Stimulated activated CD4-positive, alpha-beta T cell treated with anti-CD3 and anti-CD28 coated beads, Interleukin-1b, Interleukin-23, amount 100 ng/mL, for 4 hours (primary cell): ENCODE measurements at places on chromosomes 5 and 9.

GRCh38 chr9:2821855-2822254 lies 22.0 kb downstream of the PUM3 start:
- no peak for DNase-seq

DNA sequence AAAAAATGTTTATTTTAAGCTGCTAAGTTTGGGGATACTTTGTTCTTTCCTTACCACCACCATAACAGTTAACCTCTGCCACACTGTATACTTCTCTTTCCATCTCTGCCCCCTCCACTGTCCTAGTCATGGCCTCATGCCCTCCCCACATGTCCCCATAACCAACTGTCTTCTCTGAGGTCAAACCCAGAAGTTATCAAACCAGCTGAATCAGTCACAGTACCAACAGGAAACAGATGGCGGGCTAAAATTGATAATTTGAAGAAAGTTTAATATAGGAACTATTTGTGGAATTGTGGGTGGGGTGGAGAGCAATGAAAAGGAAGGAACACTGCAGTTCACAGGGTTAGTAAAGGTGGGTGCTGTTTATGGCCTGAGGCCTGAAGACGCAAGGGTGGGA lies 5.7 kb upstream of the DCTN4 start:
- no peak for DNase-seq

- DNase-seq, result no peak
These were observed 63.9 kb downstream of the FAM114A2 start for GRCh38 chr5:153974813-153975163.

GRCh38 chr9:82763656-82764055 lies 299.3 kb downstream of the RASEF start:
- DNase-seq, result no peak

GRCh38 chr9:135240222-135240621 lies 152.8 kb downstream of the OLFM1 start:
- DNase-seq, result no peak

GRCh38 chr5:180804129-180804618 lies 1.6 kb upstream of the MGAT1 start:
- DNase-seq, result no peak

DNA sequence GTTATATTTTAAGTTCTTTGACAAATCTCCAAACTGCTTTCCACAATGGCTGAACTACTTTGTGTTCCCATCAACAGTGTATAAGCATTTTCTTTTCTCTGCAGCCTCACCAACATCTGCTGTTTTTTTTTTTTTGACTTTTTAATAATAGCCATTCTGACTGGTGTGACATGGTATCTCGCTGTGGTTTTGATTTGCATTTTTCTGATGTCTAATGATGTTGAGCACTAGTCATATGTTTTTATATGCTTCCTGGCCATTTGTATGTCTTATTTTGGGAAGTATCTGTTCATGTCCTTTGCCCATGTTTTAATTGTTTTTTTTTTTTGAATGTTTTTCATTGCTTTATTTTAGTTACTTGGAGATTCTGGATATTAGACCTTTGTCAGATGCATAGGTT lies 196.6 kb downstream of the PLK2 start:
- no peak for DNase-seq

- DNase-seq, result no peak
These were observed 103.8 kb downstream of the ANKRD55 start for GRCh38 chr5:56129288-56129687.

- no peak for DNase-seq
These were observed 280.9 kb upstream of the PANK3 start for GRCh38 chr5:168860081-168860480.

- no peak for DNase-seq
These were observed 56.8 kb downstream of the HMGCS1 start for GRCh38 chr5:43256261-43256966.

DNA sequence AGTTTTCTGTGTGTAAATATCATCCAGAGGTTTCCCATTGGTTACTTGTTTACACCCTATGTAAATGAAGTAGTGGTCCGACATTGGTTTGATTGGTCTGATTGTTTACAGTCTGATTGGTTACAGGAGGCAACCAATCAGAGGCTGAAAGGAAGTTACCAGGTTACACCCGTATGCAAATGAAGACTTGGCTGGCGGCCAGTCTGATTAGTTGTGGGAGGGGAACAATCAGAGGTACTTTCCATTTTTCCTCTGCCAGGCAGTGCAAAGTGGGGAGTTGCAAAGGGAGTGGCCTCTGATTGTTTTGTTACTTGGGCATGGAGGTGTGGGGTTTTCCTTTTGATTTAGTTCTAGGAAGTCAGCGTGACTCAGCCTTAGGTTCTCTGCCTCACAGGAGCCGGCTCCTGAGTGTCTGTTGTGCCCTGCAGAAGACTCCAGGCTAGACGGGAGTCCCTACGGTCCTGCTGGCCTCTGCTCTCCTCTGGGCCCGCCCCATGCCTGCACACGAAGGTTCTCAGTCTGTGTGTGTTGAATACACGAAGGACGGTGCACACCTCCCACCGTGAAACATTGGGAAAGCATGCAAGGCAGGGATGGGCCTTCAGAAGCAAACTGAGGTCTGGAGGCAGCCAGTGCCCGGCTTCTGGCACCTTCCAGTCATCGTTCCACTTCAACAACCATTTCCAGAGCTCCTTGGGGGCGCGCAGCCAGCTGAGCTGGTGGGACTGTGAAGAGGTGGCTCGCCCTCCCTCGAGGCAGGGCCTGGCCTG lies 42.9 kb downstream of the OLFM1 start:
- no peak for DNase-seq

GRCh38 chr5:126875303-126875785 lies 98.4 kb downstream of the LMNB1 start:
- no peak for DNase-seq

DNA sequence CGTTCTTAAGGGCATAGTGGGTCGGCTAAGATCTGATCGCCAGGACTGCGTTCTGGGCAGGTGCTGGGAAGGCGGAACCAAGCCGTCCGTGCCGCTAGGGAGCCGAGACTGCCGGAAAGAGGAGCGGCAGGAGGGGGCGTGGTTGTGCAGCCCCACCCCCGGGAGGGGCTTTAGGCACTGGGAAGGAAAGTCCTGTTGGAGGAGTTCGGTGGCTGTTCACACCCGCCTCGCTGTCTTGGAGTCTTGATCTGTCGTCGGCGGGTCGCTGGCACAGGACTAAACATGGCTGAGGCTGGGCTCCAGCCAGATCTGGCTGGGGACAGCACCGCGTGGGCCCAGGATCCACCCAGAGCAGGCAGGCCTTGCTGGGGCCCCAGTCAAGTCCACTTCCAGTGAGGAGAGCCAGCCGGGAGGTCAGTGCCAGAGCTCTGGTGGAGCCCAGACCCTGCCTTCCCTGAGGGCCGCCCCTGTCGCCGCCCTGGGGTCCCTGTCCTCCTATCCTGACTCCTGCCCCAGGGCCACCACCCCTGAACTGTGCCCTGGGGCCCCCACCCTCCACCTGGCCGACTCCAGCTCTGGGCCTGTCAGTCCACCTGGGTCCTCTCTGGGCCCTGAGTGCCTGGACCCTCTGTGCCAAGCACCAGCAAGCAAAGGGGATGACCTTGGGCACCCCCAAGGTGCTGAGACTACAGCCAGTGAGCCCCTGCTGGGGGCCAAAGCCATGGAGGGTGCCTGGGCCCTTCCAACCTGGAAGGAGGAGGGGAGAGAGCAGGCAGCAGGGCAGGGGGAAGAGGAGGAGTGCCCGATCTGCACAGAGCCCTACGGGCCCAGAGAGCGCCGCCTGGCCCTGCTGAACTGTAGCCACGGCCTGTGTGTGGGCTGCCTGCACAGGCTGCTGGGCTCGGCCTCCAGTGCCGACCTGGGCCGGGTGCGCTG lies 4.5 kb downstream of the RNF208 start:
- DNase-seq, result no peak

DNA sequence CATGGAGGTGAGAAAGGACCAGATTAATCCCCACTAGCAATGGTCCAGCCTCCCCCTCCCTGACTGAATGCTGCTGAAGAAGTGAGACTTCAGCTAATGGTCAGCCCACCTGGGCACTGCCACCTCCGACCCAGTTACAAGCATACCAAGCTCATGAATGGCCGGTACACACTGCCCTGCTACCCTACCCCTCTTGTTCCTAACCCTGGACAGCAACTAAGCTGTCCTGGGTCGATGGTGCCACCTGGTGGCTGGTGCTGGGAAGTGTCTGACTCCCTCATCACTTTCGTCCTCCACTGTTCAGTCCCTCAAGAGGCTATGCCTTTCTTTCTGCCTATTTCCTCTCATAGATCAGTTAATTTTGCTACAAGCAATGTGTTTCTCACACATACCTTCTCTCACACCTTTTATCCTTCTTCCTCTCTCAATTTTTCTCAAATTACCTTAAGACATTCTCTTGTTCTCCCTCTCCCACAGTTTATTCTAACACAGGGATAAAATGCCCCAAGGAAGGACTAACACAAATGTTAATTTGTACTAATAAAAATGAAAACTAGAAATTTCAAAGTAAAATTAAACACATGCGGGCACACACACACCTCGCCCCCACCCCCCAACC lies 42.4 kb downstream of the PAX5 start:
- DNase-seq, result peak; percentile 23

DNA sequence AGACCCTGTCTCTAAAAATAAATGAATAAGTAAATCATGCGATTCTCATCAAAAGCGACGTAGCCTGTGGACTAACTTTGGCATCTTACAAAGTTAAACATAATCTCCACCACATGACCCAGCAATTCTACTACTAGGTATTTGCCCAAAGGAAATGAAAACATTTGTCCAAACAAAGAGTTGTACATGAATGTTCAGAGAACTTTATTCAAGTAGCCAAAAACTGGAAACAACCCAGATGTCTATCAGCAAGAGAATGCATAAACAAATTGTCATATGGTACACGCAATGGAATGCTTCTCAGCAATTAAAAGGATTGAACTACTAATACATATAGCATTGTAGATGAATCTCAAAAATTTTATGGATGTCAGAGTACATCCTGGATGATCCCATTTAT lies 82.6 kb downstream of the ADRB2 start:
- DNase-seq, result no peak

- DNase-seq, result no peak
These were observed 2.8 kb downstream of the NPR3 start for GRCh38 chr5:32713770-32714381.

DNA sequence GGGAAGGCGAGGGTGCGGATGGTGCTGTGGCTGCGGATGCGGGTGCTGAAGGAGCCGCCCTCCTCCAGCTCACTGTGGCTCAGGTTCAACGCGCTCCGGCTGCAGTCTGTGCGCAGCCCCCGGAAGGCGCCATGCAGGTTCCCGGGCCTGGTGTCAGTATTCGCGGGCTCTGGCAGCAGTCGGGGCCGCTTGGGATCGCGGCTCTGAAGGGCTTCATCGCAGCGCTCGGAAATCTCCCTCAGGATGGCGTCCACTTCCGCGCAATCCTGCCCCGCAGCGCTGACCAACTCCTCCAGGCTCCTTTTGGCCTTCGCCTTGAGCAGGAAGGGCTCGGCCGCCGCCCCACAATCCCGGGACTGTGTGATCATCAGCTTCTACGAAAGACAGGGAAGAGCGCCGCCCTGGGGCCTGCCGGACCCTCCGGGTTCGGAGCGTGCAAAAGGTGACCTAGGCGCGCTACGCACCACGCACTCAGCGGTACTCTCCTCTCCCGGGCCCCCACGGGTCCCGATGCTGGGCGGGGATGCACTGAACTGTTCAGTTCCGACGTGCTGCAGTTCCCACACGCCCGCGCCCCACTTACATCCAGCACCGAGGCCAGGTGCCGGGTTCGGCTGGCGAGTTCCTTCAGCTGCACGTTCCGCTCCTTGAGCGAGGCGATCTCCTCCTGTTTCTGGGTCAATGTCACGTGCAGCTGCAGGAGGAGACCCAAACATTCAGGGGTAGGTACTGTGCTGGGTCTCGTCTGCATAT lies 6.5 kb downstream of the MCIDAS start:
- DNase-seq, result no peak
